T-helper 2 cell (primary cell): ENCODE measurements at places on chromosomes 11 and 22.

- no peak for DNase-seq
These were observed 11.1 kb downstream of the SYNGR1 start for GRCh38 chr22:39360674-39361413.

GRCh38 chr11:6455070-6455469 is 14.3 kb upstream of the HPX start:
- no peak for DNase-seq

DNA sequence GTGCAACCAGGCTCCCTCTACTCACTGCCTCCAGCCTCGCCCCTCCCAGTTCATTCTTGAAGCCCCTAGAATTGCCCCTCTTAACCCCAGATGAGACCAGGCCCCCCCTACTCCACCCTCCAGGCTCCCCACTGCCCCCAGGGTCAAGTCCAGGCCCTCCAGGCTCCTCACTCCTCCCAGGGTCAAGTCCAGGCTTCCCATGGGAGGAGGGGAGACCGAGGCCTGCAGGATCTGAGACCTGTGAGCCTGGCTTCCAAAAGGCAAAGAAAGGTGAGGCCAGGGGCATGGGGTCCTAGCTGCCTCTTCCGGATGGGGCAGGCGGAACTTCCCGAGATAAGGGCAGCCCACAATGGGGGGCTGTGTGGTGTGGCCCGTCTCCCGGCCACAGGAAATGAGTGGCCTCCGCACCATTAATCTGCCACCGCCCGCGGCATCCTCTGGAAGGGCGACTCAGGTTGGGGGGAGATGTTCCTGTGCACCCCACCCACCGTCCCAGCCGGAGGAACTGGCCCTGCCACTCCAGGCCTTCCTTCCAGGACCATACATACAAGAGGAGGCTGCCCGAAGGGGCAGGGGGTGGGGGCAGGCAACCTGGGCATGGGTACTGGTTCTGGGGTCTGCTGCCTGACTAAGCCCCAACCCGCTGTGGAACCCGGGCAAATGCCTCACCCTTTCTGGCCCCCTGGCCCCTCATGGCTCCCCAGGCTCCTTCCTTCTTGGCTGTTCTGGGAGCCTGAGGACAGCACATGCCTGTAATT is 35.1 kb upstream of the WNT11 start:
- DNase-seq = no peak

DNA sequence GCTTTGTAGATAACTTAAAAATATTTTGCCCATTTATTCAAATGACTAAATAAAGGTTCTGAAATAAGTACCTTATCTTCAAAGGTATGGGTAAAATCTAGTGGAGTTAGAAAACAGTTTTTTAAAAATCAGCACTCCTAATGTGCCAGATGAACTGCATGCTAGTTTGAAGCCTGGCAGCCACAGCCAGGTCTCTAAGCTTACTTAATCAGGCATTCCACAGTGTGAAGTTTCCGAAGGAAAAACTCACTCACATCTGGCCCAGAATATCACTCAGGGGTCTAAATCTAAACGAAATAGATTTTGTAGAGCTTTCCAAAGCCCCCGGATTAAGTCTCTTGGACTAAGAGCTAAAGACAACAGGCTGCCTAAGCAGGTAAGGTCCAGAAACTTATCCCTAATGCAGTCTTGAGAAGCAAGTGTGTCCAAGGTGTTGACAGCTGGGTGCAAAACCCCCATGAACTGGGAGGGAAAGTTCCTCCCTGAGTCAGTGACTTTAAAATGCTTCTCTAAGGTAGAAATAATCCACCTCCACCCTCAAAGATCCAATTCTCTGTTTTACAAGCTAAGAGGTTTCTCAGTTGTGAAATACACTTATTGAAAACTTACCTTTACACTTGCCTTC is 157.6 kb downstream of the FCHSD2 start:
- no peak for DNase-seq

DNA sequence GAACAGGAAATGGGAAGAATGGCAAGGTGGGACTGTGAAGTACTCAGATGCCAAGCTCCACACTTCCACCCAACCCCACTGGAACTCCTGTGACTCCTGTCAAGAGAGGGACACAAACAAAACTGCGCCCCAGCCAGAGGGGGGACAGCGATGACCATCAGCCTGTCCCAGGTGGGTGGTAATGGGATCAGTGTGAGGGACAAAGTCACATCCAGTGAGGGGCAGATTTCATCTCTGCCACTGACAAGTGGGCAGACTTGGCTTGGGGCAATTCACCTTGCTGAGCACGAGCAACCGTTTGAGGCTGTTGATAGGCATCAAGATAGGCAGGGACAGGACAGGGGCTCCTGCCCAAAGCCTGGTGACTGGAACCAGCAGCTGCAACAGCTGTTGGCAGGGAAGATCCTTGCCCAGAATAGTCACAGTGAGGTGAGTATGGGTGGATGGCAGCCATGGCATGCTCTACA is 105.4 kb upstream of the PITPNB start:
- no peak for DNase-seq

DNA sequence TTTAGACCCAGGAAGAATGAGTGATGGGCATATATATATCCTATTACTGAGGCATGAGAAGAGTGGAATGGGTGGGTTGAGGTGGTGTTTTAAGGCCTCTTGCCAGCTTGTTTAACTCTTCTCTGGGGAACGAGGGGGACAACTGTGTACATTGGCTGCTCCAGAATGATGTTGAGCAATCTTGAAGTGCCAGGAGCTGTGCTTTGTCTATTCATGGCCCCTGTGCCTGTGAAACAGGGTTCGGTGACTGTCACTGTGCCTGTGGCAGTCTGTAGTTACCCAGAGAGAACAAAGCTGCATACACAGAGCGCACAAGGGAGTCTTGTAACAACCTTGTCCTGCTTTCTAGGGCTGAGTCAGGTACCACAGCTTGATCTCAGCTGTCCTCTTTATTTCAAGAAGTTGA is 11.7 kb downstream of the LIMK2 start:
- DNase-seq = no peak

DNA sequence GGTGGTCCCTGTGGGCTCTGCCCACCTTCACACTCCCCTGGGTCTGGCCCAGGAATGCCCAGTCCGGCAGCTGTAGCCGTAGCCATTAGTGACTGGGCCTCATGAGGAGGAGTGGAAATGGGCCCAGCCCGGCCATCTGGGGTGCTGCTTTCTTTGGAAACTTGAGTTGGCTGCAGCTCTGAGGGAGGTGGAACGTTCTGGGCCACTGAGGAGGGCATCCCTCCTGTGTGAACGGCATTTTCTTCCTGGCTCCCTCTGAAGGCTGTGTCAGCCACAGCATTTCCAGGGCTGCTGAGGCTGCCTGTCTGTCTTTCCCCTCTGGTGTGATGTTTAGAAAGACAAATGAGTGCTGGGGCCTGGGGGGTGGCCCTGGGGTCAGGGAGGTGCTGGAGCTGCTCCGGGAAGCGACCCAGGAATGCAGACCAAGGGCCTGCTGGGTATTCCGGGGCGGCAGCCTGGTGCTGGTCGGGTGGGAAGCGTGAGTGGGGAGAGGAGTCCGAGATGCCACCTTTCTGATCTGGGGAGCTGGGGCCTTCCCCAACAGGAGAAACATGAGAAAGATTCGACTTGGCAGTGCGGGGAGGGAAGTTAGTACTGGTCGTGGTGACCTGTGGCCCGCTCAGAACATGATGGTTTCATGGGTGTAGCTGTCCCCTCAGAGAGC is 27.1 kb downstream of the PTDSS2 start:
- DNase-seq = no peak

GRCh38 chr11:14422814-14423182 is 63.8 kb upstream of the RRAS2 start:
- no peak for DNase-seq

- DNase-seq = no peak
These were observed 7.7 kb downstream of the SLC35E4 start for GRCh38 chr22:30643055-30643875.

DNA sequence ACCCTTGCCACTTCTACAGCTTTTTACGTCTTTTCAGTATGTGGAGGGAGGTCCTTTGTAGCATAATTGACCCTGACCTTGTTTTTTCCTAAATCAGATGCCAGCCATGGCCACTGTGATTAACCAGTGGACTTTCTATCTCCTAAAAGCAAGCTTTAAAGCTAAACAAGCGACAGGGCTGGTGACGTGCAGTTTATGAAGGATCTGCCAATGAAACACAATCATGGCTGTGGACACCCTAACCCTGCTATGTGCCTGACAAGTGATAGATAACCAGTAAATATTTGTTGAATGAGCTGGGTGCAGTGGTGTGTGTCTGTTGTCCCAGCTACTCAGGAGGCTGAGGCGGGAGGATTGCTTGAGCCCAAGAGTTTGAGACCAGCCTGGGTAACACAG is 64.2 kb downstream of the LIF start:
- DNase-seq = no peak

DNA sequence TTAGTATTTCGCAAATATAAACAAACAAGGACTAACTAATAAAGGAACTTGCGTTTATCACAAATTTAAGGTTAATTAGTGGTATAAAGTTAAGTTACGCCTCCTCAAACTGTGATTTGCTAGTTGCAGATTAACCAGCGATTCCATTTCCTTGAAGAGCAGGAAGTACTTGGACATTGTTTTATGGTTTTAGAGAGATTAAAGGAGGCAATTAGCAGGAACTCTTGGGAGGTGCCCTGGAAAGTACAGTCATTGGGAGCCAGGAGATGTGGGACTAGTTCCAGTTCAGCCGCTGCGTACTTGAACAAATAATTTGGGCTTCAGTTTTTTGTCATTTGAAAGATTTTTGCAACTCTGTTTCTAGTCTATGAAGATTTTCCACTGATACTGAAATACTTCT is 3.3 kb downstream of the FAM118B start:
- no peak for DNase-seq

DNA sequence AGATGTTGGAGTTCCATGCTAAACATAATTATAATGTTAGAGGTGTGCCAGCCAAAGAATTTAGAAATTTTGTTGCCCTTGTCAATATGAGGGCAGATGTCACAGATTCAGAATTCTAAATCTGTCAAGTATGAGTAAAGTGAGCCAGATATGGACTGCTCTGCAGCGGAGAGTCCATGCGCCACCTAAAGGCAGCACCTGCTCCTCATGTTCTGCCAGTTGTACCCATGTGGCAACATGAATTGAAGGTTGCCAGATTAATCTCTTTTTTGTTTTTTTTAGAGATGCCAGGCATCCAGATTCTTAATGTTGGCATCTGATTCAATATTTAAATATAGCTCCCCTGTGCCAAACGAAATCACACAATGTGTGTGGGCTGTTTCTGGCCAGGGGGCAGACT is 678.6 kb upstream of the ANO5 start:
- no peak for DNase-seq

DNA sequence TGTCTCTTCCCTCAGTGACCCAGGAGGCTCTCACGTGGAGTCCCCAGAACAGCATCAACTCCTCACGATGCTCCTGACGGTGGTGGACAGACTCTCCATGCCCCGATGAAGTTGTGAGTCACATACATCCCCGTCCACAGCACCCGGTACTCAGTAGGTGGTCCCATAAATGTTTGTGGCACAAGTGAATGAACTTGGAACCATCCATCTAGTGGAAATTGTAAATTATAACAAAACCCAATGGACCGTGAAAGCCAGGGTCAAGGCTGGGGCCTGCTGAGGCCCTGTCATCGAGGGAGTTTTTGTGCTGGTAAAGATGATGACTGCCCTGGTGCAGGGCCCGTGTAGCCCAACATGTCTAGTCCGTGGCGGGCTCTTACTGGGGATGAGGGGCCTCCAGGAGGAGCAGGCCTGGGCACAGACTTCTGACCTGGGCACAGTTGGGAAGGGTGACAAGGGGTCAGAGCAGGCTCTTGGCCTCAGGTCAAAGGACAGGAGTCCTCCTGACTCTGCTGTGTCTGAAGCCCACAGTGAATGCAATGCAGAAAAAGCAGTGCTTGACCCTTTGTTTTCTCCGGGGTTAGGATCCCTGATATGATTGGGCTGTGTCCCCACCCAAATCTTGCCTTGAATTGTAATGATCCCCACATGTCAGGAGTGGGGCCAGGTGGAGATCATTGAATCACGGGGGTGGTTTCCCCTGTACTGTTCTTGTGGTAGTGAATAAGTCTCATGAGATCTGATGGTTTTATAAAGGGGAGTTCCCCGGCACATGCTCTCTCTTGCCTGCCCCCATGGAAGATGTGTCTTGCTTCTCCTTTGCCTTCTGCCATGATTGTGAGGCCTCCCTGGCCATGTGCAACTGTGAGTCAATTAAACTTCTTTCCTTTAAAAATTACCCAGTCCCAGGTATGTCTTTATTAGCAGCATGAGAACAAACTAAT is 20.0 kb upstream of the SMIM38 start:
- DNase-seq = no peak

GRCh38 chr11:45180848-45181192 is 34.4 kb downstream of the PRDM11 start:
- DNase-seq = no peak
